ENCODE measurements at places on chromosomes 1 and 21. TPM values are rescaled to one million over a fixed set of nuclear protein-coding genes. Genes with fewer than 3 reads are reported as not detected.

- peak; percentile 31 for DNase-seq
Measured at GRCh38 chr1:43206600-43207228, 34.6 kb downstream of the CFAP57 start.

DNA sequence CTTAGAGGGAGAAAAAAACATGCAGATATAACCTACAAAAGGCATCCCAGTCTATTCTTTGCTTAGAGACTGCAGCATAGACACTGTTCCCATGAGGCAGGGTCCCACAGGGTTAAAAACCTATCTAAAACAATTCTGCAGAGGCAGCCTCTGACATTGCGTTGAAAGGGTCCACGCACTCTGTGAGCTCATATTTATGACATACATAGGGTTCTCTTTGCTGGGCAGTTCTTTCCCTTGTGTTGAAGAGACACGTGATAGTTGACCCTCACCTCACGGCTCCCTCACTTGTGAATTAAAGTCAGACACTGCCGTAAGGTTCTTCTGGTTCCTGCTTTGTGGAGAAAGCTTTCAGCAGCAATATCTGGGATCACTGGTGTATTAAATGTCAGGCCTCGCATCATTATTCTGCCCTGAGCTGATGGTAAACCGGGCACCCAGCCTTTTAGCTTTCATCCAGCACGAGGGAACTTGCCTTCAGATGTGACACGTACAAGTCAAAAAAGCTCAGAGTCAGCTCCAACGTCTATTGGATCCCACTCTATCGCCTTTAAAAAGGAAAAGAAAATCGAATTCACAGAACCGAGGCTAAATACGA lies 52.8 kb upstream of the HNRNPU start:
- no peak for DNase-seq

PDPN gene
- 37.5 TPM for total RNA-seq

GRCh38 chr1:198664068-198664788 lies 25.4 kb downstream of the PTPRC start:
- no peak for DNase-seq

- no peak for DNase-seq
Measured at GRCh38 chr1:115327270-115327669, 10.8 kb downstream of the NGF start.

OR2L13 gene
- not detected for total RNA-seq

- DNase-seq, result peak; percentile 93
Measured at GRCh38 chr21:45820171-45821091, 161.1 kb upstream of the COL6A1 start.

DNA sequence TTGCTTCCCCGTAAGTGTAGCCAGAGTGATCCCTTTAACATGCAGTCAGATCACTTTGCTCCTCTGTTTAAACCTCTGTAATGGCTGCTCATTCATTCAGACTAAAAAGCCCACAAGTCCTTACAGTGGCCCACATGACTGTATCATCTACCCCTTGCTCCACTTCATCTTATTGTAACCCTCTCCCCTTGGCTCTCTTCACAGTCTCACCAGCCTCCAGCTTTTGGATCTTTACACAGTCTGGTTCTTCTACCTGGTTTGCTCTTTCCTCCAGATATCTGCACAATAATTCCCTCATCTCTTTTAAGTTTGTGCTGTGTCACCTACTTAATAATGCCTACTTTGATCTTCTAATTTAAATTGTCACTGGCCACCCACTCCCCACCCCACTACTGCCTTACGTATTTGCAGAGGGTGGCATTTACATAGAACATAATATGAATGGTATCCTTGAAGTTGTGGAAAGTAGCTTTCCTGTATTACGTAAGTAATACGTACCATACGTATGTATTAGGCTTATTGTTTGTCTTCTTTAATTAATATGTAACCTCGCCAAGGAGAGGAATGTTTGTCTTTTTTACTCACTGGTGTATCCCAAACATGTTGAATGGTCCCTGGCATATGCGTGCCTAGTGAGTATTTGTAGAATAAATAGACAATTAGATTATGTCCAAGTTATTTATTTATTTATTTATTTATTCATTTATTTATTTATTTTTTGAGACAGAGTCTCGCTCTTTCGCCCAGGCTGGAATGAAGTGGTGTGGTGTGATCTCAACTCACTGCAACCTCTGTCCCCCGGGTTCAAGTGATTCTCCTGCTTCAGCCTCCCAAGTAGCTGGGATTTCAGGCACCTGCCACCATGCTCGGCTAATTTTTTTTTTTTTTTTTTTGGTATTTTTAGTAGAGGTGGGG lies 48.6 kb downstream of the TSNAX start:
- no peak for DNase-seq

GSTM5 gene
- total RNA-seq, result 11.6 TPM

SAMD13 gene
- total RNA-seq, result 1.1 TPM

DNA sequence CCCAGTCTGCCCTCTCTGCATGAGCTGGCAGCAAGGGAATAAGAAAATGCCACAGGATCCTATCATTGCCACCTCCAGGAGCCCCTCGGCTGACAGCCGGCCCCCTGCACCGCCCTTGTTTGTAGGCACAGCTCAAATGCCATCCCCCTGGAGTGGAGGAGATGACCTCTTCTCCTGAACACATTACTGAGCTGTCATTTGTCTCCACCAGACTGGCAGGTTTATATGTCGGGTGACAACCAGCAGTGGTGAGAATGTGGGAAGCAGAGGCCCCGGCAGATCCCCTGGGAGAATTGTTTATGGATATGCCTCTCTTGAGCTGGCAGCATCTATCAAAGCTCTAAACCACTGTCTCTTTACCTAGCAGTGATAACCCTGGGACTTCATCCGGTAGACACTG lies 135.4 kb upstream of the FMN2 start:
- DNase-seq, result no peak

B3GALT5 gene
- total RNA-seq, result 0.13 TPM

GRCh38 chr1:175503538-175503937 lies 239.9 kb downstream of the TNR start:
- no peak for DNase-seq

DNA sequence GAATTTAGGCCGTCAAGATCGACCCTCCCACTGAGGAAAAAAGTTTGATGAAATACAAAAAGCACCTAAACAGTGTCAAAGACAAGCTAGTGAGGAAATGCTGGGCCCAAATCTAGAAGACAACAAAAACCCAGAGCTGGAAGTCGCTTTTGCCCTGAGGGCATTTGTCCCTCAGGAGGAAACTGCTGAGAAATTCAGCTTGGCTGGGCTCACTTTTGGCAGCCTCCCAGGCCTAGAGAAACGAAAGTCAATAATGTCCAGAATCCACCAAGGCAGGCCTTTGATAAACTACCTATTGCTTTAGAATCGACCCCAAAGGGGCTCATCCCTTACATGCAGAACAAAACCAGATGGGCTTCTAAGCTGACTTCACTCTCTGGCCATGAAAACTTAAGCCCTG lies 38.9 kb downstream of the SYT2 start:
- no peak for DNase-seq

DNA sequence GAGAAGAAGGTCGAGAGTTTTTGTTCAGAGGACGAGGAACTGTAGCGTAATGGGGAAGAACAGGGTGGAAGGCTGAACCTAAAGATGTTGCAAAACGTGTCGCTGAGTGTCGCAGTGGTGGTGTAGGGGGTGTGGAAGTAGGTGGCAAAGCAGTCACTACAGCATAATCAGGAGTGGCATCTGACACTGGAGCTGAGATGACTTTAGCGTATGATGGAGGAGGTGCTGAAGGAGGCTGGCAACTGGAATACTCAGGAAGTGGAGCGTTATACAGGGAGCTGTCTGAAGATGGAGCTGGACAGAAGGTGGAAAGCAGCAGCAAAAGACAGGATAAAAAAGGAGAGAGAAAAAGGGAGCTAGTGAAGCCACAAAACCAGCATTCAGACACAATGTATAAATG lies 89.9 kb upstream of the LBR start:
- no peak for DNase-seq

DNA sequence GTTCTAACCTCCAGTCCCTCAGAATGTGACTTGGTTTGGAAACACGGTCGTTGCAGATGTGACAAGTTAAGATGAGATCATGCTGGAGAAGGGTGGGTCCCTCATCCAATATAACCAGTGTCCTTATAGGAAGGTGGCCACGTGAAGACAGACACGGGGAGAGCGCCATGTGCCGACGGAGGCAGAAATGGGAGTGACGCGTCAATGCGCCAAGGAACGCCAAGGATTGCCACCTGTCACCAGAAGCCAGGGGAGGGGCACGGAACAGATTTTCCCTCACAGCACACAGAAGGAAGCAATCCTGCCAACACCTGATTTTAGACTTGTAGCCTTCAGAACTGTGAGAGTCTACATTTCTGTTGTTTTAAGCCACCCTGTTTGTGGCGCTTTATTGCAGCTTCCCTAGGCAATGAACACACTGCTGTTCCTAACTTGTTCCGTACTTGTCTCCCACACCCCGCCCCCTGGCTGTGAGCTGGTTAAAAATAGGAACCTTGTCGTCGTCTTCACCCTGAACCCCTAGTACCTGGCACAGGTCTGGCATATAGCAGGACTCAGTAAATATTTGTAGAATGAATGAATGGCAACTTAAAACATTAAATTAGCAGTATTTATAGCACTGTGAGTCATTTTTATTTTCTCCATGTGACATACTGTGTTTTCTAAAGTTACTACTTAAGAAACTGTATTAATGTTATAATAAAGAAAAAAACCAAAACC lies 14.2 kb downstream of the RIMS3 start:
- no peak for DNase-seq

BNIPL gene
- 3.5 TPM for total RNA-seq

RYR2 gene
- total RNA-seq, result 4.7 TPM

DNA sequence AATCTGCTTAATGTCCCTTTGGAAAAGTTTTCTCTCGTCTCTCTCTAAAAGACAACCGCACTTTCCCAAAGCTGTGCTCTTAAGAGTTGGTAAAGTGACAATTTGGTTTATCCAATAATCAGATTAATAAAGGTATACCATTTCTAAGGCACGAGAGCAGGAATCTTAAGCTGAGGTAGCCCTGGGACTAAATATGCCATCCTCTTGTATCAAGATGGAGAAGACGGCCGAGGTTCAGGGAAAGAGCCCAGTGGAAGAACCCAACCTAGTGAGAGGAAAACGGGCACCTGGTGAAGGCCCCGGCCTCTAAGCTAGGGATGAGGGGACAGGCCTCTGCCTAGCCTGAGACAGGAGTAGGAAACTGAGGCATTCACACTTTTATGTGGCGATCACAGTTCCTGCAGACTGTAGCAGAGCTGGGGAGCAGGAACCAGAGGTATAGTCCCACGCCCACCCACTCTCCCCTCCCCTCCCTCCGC lies 334 bp upstream of the SARS1 start:
- DNase-seq, result no peak

DNA sequence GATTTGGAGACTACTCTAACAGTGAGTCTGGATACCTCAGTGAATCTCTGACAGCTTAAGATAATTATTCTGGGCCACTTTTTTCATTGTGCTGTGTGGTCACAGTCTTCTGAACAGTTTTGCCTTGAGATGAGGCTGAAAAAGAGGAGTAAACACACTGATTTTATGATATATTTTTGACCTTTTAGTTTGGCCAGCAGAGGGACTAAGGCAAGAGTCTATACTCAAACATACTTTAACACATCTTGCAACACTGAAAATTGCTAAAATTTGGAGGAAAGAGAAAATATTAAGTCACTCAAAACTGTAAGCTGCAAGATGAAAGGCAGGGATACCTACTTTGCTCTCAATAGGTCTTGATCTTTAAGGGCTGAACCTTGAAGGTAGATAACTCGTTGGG lies 182.7 kb downstream of the KCNT2 start:
- no peak for DNase-seq

DNA sequence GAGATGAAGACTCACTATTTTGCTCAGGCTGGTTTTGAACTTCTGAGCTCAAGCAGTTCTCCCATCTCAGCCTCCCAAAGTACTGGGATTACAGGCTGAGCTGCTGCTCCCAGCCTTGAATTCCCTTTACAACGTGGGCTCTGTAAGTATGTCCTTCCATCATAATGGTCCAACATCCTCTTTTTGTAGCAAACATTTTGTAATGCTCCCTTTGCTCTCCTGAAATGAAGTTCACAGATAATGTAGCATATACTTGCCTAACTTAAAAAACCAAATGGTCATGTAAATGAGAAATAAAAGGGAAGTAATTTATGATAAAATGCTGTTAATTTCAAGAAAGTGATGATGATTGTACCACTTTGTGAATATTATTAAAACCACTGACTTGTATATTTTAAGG lies 30.5 kb upstream of the THEM4 start:
- DNase-seq, result no peak

- DNase-seq, result peak; percentile 8
Measured at GRCh38 chr1:243354511-243355153, 98.8 kb downstream of the SDCCAG8 start.

DNA sequence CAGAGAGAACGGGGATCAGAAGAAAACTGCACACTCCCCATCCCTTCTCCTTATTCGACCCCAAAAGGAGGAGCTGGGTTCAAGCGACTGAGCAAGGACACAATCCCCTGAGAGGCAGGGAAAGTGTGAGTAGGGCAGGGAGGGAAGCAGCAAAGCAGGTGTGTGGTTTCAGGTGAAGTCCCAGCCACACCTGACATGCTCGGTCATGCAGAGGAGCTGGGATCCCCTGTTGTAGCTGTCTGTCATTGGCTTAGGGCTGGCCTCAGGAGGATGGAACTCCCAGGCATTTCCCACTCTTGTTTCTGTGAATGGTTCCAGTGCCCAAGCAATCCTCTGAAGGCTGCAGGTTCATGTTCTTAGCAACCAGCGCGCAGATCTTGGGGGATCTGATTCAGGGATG lies 150.7 kb downstream of the DSCAM start:
- no peak for DNase-seq

DNA sequence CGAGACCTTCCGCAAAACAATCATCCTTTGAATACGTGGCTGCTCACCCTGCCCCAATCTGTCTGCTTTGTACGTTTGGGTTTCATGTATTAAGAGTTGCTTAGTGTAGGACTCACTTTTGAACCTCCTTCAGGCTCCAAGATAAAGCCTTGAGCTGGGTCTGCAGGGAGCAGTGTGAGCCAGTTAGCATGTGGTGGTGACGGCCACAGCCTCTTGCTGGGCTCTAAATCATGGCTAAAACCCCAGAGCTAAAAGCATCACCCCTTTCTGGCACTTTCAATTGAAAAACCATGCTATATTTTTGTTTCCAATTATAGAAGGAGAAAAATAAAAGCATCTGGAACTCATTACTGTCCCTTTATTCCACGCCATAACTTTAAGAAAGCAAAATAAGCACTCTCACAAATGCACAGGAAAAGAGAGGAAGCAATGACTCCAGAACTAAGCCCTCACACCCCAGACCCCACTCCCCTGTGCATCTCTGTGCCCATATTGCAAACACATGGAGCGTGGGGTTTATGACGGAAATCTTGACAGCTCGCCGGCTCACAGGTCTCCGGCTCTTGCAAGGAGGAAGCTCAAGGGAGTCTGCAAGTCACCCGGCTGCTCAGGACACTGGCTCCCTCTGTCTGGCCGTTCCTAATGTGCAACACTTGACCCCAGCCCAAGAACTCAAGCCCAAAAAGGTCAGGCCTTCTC lies 135.5 kb downstream of the MIS18A start:
- peak; percentile 36 for DNase-seq

DNA sequence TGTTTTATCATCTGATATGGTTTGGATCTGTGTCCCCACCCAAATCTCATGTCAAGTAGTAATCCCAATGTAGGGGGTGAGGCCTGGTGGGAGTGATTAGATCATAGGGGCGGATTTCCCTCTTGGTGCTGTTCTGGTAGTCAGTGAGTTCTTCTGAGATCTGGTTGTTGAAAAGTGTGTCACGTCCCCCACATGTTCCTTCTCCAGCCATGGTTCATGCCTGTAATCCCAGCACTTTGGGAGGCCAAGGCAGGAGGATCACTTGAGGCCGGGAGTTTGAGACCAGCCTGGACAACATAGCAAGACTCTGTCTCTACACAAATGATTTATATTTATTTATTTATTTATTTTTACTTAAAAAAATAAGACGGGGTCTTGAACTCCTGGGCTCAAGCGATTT lies 30.8 kb upstream of the EDARADD start:
- no peak for DNase-seq

All from left lung (tissue), 14 donors.